ENCODE measurements at places on chromosomes 2 and 18.
A peak's percentile ranks its signal among the peaks of the same experiment; 100 is the strongest.

DNA sequence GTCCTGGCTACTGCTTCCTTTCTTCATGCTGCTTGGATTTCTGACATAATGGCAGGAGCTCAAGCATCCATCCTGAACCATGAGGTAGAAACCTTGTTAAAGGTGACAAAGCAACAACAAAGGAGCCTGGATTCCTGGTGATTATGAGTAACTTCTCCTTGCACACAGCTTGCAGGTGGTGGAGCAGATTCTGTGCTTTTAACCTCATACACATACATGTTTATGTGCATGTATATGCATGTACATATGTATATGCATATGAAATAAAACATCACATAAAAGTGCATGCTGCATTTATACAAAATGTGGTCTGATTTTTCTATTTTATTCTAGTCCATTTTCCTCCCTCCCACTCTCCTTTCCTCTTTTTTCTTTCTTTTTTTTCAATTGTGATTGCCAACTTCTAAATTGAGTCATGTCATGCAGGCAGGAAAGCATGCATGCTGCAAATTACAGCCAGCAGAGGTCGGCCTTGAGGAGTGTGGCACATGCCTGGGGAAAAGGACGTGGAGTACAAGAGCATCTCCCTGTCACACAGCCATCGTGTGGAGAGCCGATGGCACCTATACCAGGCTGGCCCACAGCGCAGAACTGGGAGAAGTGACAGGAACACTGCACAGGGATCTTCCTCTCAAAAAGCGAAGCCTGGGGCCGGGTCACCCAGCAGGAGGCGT is 17.9 kb downstream of the LCT start:
- DNase-seq = peak; percentile 45

- no peak for DNase-seq
Observed at GRCh38 chr2:25177211-25177611, 8.8 kb upstream of the POMC start.

DNA sequence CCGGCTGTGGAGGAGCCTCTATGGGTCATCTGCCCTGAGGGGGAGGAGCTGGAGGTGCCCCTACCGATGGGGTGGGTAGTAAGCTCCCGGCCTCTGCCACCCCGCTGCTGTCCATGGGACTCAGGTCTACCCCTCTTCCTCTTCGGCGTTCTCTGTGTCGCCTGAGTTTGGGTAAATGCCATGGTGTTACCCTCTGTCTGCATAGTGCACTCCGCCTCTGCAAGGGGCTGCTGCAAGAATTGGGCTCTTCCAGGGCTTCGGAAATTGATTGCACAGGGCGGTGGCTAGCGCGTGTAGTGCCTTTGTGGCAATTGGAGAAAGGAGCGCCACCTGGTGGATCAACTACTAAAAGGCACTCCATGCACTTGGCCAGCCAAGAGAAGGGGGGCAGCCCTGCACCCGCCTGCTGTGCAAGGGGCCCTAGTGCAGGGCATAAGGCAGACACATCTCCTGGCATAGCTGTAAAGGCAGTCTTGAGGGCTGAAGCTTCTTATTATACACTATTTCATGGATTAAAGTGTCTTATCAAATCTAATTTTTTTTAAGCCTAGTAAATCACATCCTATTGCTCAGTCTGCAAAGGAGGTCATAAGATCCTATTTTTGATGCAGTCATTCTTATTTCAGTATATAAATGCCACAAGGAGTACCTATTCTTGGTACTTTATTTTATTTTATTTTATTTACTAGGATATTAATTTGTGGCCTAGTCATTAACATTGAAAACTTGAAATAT is 308.9 kb downstream of the PDE11A start:
- peak; percentile 66 for DNase-seq

- no peak for DNase-seq
Observed at GRCh38 chr2:241843321-241844065, 15.2 kb downstream of the PDCD1 start.

DNA sequence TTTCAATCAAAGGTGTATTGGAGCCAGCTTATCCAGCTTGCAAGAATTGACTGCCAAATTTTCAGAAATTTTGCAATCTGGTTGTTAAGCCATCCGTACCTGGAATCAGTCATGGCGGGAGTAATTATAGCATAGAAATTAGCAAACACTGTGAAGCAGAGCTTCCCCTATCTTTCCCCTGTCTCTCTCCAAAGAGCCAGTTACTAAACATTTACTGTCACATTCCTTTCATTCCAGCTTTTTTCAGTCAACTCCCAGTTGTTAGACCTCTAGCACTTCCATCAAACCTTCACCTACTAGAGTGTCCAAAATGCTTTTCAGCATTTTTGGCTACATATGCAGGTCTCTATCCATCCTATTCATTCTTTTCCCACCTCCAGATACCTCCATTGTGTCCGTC is 137.4 kb downstream of the MC4R start:
- no peak for DNase-seq

- no peak for DNase-seq
Observed at GRCh38 chr2:221137385-221137784, 434.7 kb downstream of the EPHA4 start.

GRCh38 chr2:120246546-120247300 is 5.9 kb upstream of the RALB start:
- DNase-seq = peak; percentile 17

DNA sequence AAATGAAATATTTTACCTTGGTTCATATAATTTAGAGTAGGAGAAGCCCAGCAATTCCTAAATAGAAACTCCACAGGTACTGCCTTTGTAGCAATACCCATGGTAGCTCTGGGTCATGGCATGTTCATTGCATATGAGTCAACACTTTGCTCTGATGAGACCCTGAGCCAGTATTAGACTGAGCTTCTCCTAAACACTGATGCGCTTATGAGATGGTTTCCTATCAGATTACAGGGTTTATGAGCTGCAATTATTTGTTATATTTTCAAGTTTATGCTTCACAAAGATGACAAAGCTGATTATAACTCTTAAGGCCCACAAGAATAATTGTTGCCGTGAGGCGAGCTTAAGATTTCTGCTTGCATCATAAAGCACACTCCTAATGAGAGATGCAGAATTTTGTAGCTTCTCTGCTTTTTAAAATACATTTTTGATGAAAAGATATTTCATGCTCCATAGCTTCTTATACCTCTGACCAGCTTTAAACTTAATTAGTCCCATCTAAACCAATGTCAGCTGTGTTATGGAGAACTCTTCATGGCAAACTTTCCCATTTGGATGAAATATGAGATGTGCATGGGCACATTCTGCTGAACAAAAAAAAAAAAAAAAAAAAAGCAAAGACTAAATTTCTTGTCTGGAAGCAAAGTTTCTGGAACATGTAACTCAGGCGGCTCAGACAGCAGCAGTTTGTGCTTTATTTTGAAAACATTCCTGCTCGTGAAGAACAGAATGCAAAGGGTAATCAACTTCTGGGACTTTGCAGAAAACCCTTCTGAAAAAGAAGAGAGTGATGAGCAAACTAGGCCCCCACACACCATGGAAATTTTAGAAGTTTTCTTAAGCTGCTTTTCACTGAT is 162.6 kb downstream of the KCNE4 start:
- no peak for DNase-seq

- DNase-seq = no peak
Observed at GRCh38 chr2:220478305-220479058, 851.1 kb downstream of the SLC4A3 start.

GRCh38 chr2:70715071-70715985 is 52.7 kb downstream of the ADD2 start:
- no peak for DNase-seq

DNA sequence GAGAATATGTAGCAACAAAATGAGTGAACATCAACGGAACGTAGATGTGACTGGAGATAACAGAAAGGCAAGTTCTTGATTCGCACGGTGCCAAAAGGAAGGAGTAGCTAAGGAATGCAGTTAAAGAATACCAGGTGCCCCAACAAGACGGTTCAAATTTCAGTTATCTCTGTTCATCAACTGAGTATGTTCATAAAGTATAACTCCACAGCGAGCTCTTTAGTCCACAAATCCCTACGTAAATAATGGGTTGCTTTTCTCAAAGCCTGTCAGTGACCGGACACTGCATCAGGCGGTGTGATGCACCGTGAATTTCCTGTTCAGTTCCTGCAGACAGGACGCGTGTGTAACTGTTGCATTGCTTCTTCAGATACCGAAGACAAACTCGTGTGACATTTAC is 91.8 kb downstream of the NOL10 start:
- no peak for DNase-seq

DNA sequence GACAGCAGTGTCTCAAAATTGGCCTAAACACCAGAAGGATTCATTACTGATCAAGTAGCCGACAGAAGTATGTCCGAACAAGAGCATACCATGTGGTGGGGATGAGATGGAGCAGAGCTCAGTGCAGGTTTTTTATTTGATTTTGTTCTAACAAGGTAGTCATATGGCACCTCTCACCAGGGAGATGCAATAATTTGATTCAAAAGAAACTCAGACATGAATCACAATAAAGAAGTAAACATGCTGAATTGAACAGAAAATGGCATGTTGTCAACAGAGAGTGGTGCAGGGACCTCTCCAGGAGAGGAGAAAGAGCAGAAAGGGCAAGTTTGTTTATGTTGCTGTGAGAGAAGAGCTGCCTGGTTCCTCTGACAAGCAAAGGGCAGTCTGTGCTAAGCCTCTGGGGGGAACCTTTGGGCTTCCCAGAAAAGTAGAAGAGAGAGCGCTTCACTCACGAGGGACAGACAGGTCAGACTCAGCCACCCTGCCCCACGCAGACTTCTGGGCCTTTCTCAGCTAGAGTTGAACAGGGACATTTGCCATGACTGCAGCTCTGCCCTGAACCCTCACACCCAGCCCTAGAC is 351.3 kb upstream of the RAB12 start:
- no peak for DNase-seq

- no peak for DNase-seq
Observed at GRCh38 chr2:218429911-218430692, 11.2 kb downstream of the VIL1 start.

DNA sequence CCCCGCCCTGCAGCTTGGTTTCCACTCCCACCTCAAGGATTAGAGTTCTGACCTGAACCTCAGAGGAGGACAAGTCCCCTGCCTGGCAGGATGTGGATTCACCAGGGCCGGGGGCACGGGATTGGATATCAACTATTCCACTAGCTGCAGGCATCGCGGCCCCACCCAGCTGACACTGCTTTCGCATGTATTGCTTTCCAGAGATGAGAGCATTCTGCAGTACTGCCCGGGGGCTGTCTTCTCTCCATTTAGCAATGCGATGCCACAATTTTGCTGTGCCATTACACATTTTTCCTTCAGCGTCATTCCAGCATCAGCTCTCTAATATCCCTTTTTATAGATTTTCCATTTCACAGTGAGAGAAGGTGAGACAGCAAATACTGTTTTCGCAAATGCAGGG is 42.0 kb downstream of the CTIF start:
- no peak for DNase-seq

DNA sequence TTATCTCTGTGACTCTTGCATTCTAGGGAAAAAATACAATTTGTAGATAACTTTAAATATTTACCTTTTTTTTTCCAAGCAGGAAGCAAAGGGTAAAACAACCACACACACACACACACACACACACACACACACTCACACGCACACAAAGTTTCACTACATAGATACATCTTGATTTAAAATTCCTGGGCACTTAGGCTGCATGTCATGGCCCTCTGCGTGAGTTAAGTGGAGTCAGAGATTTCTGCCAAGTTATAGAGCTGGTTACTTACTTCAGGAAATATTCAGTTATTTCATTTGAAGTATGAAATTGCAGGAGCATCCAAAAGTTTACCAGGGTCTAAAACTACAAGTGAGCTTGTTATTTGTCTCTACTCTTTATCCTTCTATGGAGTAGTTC is 612.0 kb downstream of the IRS1 start:
- peak; percentile 86 for DNase-seq

DNA sequence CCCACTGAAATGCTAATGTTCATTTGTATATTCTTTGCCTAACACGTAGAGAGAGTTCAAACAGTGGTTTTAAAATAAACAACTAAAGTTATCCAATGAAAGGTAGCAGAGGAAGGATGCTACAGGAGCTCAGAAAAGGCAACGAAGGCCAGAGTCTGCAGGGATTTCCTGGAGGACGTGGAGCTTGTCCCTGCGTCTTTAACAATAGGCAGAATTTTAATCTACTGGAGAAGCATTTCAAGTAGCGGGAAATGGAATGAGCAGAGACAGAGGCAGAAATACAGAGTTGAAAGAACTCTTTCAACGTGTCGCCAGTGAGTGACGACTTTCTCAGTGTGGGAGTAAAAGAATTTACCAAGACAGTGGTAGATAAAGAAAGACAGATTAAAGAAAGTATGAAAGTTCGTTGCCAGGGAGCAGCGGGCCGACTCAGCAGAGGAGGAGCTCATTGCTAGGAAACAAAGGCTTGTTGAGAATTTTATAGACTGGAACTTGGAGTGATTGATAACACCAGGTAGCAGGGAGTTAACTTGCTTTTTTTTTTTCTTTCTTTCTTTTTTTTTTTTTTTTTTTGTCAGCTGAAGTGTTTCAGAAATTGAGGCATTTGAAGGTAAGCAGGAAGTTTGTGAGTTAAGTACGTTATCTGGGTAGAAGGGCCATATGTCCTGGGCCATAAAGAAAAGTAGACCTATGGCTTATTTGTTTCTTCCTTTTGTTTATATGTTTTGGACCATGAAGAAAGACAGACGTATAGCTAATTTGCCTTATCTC is 625 bp upstream of the NBAS start:
- peak; percentile 46 for DNase-seq

- no peak for DNase-seq
Observed at GRCh38 chr2:207332480-207333212, 166.9 kb upstream of the KLF7 start.

GRCh38 chr2:221370857-221371211 is 201.3 kb downstream of the EPHA4 start:
- no peak for DNase-seq

- DNase-seq = peak; percentile 71
Observed at GRCh38 chr2:111117598-111118480, 2.9 kb upstream of the BCL2L11 start.

GRCh38 chr2:43758739-43759138 is 15.1 kb upstream of the DYNC2LI1 start:
- DNase-seq = no peak

- no peak for DNase-seq
Observed at GRCh38 chr2:122194546-122194945, 439.1 kb downstream of the TSN start.

DNA sequence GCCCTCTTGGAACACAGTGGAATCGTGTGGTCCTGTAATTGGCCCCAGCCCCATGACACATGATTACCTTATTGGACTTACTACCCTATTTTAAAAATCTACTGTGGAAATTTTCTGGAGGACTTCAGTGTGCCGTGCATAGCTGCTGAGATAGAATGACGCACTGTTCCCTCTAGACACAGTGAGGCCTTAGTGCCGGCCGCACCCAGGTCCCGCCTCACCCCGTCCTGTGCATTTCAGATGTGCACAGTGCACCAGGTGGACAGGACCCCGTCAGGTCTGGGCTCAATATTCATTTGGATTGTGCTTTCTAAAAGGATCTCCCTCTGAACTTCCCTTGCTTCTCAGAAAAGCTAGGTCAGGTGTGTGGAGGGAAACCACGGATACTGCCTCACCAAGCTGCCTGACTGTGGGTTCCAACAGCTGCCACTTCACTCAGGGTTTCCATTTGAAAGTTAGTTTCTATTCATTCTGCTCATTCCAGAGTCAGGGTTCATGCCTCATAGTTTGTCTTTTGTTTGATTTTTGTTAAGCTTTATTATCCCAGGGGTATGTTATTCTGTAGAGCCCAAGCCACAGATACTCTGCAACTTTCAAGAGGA is 155.8 kb downstream of the PTGR3 start:
- no peak for DNase-seq
